Naive thymus-derived CD4-positive, alpha-beta T cell (primary cell): ENCODE measurements at places on chromosomes 11 and 22. TPM values are rescaled to one million over a fixed set of nuclear protein-coding genes. Genes with fewer than 3 reads are reported as not detected.

DNA sequence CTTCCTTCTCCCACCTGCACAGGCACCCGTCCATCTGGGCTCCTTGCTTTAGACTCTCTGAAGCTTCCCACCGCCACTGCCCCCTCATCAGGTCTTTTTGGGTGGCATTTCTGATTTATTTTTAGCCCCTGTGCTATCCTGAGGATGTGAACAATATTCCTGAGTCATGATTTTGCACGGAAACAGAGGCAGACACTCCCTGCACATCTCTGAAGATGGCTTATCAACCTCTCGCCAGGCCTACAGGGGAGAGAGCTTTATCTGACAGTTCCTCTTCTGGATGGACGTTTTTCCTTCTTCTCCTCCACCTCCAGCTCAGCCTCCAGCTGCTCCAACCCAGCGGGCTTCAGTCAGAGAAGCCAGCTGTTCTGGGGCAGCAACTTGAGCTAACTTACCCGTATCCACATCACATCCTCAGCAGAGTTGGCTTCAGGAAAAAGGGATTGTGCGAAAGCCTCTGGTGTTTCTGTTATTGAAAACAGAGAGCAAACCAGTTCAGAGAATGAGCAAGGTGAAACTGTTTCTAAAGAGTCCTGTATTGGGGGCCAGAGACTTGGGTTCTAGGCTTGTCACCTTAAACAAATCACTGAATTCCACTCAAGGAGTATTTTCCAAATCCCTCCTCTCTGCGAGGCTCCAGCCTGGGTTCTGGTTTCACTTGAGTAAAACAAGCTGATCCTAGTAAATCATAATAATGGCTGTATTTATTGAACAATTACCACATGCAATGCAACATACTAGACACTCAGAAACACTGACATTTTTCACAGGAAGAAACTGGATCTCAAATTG lies 33.1 kb upstream of the ETS1 start:
- DNase-seq: no peak

DNA sequence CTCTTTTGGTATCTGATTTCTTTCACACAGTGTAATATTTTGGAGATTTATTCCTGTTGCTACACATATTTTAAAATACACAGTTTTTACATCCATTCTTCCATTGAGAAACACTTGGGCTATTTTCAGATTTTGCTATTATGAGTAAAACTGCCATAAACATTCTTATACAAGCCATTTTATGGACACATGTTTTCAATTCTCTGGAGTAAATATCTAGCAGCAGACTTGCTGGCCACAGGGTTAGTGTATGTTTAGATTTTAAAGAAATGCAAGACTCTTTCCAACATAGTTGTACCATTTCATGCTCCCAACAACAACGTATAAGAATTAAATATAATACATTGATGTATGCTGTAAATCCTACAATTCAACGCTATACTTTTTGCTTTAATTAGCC lies 360.8 kb upstream of the PITPNB start:
- no peak for DNase-seq

GRCh38 chr11:6812390-6813005 lies 13.0 kb upstream of the OR6A2 start:
- peak; percentile 37 for DNase-seq

DNA sequence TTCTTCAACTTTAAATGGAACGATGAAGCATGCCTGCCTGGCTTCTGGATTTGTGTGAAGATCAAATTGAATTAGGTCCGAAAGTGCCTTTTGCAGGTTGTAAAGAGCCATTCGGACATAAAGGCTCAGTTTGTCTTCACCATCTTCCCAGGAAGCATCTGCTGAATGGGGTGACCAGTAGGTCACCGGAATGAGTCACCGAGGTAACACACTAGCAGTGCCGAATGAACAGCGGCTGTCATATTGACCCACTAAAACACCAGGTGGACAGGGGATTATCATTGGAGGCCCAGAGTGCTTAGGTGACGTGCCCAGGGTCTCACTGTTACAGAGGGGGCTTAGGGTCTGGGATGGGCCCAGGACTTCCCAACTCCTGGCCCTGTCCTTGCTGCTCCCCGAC lies 43.1 kb upstream of the MYH9 start:
- no peak for DNase-seq

- no peak for DNase-seq
These were observed 119.3 kb upstream of the SERPIND1 start for GRCh38 chr22:20654343-20655208.

GRCh38 chr22:36026741-36027140 lies 1.9 kb downstream of the RBFOX2 start:
- DNase-seq: no peak

GRCh38 chr22:23233752-23234408 lies 53.6 kb downstream of the BCR start:
- DNase-seq: no peak

- DNase-seq: no peak
These were observed 9.4 kb upstream of the RBM4B start for GRCh38 chr11:66686801-66687750.

DNA sequence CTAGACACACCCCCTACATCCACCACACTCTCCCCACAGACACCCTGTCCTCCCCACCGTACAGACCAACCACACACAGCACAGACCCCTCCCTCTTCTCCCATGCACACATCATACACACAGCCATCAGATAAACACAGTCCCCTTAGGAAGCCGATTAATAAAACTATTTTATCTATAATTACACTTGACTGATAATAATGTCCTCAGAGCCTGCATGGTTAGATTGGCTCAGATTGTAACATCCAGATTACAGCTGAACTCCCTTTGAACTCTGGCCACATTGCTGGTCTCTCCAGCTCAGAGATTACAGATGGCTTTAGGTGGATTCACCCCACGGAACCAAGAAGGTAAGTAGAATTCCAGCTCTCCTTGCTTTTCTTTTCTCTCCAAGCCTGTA lies 9.5 kb upstream of the ELF5 start:
- no peak for DNase-seq

DNA sequence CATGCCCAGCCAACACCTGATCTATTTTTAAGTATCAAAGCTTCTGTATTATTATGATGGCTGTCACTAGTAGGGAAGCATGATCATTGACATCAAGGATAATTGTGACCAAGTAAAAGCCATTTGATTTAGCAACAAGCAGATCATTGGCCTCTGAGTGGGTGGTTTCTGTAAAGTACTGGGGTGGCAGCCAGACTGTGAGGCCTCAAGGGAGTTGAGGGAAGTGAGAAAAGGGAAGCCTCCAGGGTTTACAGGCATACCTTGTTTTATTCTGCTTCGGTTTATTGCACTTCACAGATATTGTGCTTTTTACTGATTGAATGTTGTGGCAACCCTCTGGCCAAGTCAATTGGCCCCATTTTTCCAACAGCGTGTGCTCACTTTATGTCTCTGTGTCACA lies 60.1 kb downstream of the PRR5L start:
- DNase-seq: no peak

DNA sequence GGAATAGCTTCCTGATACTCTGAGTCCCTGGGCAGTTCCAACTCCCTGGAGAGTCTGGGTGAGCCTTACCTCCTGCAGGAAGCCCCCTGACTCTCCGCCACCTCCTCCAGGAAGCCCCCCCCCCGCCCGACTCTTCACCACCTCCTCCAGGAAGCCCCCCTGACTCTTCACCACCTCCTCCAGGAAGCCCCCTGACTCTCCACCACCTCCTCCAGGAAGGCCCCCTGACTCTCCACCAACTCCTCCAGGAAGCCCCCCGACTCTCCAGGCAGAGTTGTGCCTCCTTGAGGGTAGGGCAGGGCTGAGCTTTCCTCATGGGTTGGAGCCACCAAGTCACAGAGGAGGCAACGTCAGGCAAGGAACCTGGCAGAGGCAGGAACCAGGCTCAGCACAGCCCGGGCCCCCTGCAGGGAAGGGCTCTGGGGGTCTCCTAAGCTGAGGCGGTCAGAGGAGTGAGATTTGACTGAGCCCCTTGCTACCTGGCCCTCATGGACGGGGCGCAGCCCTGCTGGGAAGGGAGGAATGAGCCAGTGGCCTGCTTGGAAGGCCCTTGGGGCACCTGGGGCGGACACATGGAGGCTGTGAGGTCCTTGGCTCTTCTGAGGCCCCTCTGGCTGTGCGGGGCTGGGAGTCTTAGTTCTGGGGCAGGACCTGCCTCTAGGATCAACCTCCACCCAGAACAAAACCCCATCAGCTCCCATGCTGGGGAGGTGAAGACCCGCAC lies 18.1 kb downstream of the MRGPRG start:
- DNase-seq: no peak

The PHOX2A gene
- total RNA-seq: not detected

The ZC3H7B gene
- 42.8 TPM for total RNA-seq
